ENCODE measurements at places on chromosomes 5 and 9. TPM values are rescaled to one million over a fixed set of nuclear protein-coding genes. Genes with fewer than 3 reads are reported as not detected.

Gene GGTA1
- 9.2 TPM for polyA plus RNA-seq

Gene PRSS3
- polyA plus RNA-seq, result not detected

Gene MED27
- 16.8 TPM for polyA plus RNA-seq

Gene CKMT2
- polyA plus RNA-seq, result 3.8 TPM

Gene PHYHD1
- 41.8 TPM for polyA plus RNA-seq

Gene DAPK1
- 173 TPM for polyA plus RNA-seq

Gene CCL21
- polyA plus RNA-seq, result 169 TPM

Gene CCDC127
- 13.1 TPM for polyA plus RNA-seq

Gene PITX1
- polyA plus RNA-seq, result 1.8 TPM

Gene CNTNAP3
- polyA plus RNA-seq, result 3.7 TPM

Gene DCAF10
- 21.6 TPM for polyA plus RNA-seq

Gene GABRA6
- polyA plus RNA-seq, result not detected

Gene FOXE1
- polyA plus RNA-seq, result not detected

Gene SPATA31D4
- not detected for polyA plus RNA-seq

Gene GRM6
- polyA plus RNA-seq, result 1.5 TPM

Gene GNA14
- polyA plus RNA-seq, result 11.2 TPM

Gene PCDHB10
- polyA plus RNA-seq, result 6.9 TPM

Gene HMCN2
- 0.45 TPM for polyA plus RNA-seq

Gene PFN3
- not detected for polyA plus RNA-seq

Gene DNM1
- 47.7 TPM for polyA plus RNA-seq

Gene GLRA1
- polyA plus RNA-seq, result not detected

Gene DNAI1
- polyA plus RNA-seq, result 1.4 TPM

Gene NOXA1
- polyA plus RNA-seq, result 6.9 TPM

Gene CCNB1
- 64.8 TPM for polyA plus RNA-seq

Gene ORM2
- 1.0 TPM for polyA plus RNA-seq

Gene IFNA13
- polyA plus RNA-seq, result 0.13 TPM

Gene TAF11L3
- polyA plus RNA-seq, result not detected

Gene ADGRV1
- polyA plus RNA-seq, result 11.8 TPM

Gene RPL12
- 1,820 TPM for polyA plus RNA-seq

Gene DPYSL3
- 73.3 TPM for polyA plus RNA-seq

Gene WDR5
- polyA plus RNA-seq, result 38.5 TPM

Gene IL33
- polyA plus RNA-seq, result 184 TPM

Gene B4GALT7
- 19.3 TPM for polyA plus RNA-seq

Gene SPATA31E1
- not detected for polyA plus RNA-seq

Gene GTF2H2C
- polyA plus RNA-seq, result 66.1 TPM

Gene DHX29
- polyA plus RNA-seq, result 31.1 TPM

Gene CAMK2A
- polyA plus RNA-seq, result 5.7 TPM

Gene MZB1
- polyA plus RNA-seq, result 0.81 TPM

Gene HAVCR2
- 2.6 TPM for polyA plus RNA-seq

Gene PRLR
- polyA plus RNA-seq, result 1.7 TPM

Gene IFNA21
- not detected for polyA plus RNA-seq

Gene FBXL7
- polyA plus RNA-seq, result 26.8 TPM

Gene SLC24A2
- 0.48 TPM for polyA plus RNA-seq

Gene CDK7
- 37.7 TPM for polyA plus RNA-seq

Gene CEP78
- 49.7 TPM for polyA plus RNA-seq

Gene GAPT
- 1.2 TPM for polyA plus RNA-seq

Gene NAA35
- polyA plus RNA-seq, result 22.4 TPM

Gene TAF11L10
- not detected for polyA plus RNA-seq

Gene ADAMTS6
- polyA plus RNA-seq, result 7.3 TPM

Gene GBGT1
- polyA plus RNA-seq, result 4.5 TPM

Gene NR5A1
- polyA plus RNA-seq, result not detected

Gene ADAMTS16
- polyA plus RNA-seq, result 0.71 TPM

Measured in right lung (tissue), 10 donors.